GM19239 (cell line): ENCODE measurements at places on chromosomes 3 and 15.

GRCh38 chr3:173398111-173398479 is 551 bp downstream of the NLGN1 start:
- DNase-seq: no peak

DNA sequence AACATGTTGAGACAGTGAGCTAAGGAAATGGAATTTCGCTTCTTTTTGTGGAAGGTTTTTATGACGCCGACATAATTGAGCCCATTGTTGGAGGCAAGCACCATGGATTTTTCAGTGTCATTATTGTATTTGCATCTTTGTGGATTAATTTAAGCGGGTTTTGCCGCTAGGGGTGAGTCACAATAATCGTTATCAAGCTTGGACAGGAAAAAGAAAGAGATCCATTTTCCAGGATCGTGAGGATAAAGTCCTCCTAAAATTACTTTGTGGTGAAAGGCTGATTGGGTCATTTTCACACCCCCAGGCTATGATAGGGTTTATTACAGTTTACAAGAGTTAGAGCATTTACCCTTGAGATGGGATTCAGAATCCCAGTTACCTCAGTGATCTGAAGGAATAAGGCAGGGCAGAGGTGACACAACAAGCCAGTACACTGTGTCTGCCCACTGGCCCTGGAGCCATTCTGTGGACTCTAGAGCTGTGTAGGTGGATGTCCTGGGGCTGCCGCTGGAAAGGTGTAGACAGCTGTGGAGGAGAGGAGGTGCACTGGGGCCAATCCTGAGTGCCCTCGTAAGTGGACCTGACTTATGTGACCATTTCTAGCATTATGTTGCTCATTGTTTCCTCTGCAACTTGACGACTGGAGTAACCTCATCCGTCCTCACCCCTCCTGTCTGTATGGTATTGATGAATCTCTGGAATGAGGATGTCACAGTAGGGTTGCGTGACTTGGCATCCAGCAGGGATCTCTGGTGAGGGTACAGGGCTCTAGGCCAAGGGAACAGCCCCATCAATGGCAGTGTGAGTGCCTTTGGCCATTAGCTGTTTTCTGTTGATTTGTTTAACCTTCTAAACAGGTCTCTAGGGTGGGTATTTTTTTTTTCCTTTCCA is 370.1 kb downstream of the LRTM1 start:
- no peak for DNase-seq

- DNase-seq: no peak
Observed at GRCh38 chr3:3209714-3210113, 30.2 kb upstream of the CRBN start.

DNA sequence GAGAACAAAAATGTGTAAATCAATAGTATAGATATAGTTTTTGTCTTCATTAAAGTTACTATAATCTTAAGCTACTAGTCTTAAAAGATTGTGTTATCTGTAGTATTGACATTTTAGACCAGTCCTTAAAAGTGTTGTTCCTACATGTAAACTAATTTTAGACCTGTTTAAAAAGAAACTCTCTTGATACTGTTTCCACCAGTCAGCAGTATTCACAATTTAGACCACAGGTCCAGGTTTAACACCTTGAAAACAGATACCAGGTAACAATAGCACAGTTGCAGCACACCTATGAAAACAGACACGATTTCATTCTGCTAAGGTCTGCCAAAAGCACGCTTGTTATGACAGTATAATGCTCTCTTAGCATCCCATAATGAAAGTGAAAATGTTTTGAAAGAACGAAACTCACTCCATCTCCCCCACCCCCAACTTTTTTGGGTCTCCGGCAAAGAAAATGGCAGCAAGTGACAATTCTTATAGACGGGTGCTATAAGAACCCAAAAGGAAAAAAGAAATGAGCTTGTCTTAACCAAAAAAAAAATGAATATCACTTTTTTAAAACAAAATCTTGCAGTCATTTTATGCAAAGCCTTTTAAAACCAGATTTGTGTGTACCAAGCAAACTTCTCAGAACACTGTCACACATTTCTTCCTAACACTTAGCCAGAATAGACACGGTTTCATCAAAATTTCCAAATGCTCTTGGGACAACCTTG is 1.6 kb downstream of the EIF4E3 start:
- DNase-seq: peak; percentile 25

GRCh38 chr3:94811836-94812235 is 749.0 kb downstream of the NSUN3 start:
- no peak for DNase-seq

DNA sequence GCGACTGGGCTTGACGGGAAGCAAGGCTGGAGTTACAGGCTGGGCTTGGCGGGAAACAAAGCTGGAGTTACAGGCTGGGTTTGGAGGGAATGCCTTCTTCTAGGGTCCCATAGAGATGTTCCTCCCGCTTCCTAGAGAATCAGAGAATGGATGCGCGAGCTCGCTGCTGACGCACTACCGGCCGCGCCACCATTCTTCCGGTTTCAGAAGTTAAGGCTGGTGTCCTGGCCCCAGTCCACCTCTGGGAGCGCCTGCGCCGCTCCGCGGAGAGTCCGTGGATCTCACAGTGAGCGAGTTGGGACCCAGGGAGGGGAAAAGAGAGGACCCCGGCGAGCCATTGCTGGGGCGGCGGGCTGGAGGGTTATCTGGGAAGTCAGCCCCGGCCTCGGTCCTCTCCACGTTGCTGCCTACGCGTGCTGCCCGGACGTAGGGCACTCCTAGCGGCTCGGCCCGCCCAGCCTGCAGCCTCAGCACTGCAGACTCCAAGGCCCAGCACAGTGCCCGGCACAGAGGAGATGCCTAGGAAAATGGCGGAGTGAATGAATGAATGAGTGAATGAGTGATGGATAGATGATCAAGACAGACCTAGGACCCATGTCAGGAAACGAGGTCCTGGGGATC is at the start of gene ZNF502:
Gene ZNF502 (plus strand): TSS at position 206 of the 621 bp plus-strand sequence. CDS start 7,602 bp downstream, outside the sequence.
- no peak for DNase-seq

DNA sequence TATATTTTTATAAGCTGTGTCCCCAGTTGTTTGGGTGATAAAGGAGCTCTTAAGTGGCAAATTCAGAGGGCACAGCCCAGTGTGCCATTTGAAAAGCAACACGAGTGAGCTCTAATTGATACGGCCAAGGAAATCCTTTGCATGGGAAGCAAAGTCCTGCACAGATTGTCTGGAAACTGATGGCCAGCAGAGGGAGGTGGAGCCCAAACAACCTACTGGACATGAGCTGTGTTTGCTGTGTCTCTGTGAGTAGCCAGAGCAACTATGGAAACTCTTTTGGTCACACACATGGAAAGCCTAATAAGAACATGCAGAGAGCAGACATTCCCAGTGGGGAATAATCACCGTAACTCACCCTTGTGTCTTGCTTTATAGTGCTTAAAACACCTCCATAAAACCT is 24.4 kb downstream of the ONECUT1 start:
- DNase-seq: no peak

GRCh38 chr15:29126208-29126536 is 143.4 kb downstream of the NSMCE3 start:
- DNase-seq: no peak

GRCh38 chr15:59185725-59186124 is 20.9 kb upstream of the LDHAL6B start:
- no peak for DNase-seq

- DNase-seq: no peak
Observed at GRCh38 chr3:69370156-69370883, 15.6 kb downstream of the FRMD4B start.

GRCh38 chr3:169618894-169619792 is 44.4 kb downstream of the MECOM start:
- no peak for DNase-seq

DNA sequence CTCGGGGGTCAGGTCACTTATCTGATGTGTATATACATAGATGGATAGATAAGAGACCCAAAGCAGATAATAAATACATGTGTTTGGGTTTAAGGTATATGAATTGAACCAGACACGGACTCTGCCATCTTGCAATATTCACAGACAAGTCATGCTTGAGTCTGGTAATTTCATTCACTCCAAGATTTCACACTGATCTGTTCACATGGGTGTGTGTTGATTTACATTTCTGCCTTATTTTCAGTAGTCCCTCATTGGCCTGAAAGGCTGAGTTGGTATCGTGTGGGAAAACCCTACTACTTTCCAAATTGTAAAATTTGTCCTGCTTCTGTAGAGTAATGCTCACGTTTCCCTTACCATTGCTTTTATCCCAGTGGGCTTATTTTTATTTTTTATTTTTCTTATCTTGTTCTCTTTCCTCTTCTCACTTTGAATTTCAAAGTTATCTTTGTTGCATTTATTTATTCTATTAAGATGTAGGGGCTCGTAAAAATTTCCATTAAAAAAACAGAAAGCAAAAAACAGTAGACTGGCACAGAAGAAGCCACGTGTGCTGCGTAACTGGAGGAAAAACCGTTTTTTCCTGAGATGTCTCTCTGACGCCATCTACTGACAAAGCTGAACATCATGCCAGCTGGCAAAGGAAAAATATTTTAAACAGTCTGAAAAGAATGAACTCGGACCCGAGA is 10.8 kb upstream of the MFSD1 start:
- DNase-seq: peak; percentile 21

GRCh38 chr15:100849855-100850218 is 29.8 kb upstream of the ALDH1A3 start:
- DNase-seq: no peak

DNA sequence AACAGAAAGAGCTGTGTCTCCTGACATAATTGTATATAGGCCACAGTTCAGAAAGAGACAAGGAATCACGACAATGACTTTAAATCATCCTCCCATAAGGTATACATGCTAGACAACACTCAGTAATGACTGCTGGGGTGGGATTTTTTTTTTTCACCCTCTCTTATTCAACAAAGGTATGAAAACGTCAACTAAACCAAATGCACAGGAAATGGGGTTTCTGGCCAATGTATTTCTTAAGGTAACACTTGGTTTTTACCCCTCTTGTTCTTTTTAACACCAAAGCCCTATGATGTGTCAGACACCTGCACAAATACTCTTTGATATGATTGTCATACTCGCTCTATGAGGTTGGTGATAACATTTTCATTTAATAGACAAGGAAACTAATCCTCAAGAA is 78.3 kb downstream of the MCF2L2 start:
- no peak for DNase-seq

DNA sequence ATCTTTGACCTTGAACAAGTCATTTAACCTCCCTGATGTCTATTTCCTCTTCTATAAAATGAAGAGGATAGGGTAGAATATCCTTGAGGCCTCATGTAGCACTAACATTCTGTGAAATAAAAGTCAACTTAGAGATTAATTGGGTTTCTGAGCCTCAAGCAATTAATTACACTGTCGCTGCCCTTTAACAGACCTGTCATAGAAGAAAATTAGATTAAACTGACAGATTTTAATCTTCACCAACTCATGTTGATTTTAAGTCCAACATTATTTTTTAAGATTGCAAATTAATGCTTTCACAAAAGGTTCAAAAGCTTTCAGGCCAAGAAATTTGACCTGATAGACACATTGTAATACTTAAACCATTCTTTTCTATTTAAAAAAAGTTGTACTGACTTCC is 8.1 kb upstream of the MNS1 start:
- DNase-seq: no peak

DNA sequence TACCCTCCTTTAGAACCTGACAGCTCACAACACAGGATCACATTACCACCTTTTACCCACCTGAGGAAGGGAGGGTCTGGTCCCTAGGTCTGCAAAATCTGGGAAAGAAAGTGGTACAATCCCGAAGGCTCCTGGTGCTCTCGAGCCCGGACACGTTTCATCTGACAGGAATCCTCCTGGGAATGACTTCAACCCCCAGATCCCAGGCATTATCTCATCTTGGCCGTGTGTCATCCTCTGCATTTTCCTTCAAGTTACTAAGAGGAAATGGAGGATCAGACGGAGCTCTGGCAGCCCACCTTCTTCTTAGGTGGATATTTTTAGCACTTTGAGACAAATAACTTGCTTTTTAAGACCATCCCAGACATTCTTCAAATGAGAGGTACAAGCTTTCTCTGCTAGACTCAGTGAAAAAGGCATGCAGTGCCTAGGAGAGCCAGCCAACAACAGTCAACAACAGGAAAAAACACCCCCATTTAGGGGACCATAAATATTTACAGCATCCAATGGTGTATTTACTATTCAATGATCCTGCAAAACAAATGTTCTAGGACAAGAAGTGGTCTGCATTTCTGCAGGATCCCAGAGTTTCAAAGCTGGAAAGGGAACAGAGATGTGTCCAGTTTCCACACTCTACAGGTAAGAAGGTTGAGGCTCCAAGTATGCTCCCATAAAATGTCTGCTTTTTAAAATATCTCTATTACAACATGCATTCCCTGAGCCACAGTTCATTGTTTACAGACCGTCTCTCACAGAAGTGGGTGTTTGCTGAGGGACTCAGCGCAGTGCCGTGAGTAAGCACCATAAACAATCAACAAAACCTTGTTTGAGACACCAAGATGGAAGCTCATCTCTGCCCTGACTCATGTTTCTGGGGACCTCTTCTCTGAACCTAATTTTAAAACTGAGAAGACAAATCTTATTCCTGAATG is 38.3 kb upstream of the ARHGEF3 start:
- no peak for DNase-seq

DNA sequence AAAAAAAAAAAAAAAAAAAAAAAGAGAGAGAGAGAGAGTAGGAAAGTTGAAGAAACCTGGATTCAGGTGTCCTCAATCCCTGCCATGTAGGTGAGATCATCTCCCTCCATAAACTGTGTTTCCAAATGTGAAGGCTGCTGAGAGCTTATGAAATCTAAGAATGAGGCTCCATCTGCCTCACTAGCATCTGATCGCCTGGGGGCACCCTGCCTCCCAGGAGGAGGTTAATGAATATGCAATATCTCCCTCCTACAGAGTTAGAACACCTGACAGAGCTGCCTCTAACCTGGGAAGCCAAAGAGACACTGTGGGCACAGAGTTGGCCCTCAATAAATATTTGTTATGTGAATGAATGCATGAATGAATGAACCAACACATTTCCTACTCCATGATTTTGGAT is 23.8 kb upstream of the ZNF148 start:
- no peak for DNase-seq

DNA sequence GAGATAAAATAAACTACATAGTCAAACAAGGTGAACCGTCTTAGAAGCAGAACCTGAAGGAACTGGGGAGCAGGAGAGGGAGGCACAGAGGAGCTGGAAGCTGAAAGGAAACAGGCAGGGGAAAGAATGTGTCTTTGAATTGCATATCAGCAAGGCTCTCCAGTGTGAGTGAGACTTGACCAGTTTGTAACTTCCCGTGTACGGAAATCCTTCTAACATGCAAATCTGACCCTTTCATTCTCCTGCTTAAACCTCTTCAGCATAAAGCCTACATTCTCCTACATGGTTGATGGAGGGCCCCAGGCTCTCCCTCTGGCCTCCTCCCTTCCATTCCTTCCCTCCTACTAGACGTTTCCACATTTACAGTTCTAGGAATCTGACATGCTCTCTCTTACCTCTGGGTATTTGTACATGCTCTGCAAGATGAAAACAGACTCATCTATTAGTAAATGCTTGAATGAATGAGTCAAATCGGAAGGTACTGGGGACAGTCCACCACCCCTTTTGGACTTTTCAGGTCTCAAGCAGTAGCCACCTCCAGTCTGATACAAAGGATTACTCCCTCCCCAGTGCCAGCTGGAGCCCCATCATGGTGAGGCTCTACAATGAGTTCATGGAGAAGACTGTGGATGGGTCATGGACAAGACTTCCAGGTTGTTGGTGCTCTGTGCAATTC is 6.1 kb upstream of the SLC25A38 start:
- DNase-seq: no peak
